ENCODE measurements at places on chromosomes 4 and X.

DNA sequence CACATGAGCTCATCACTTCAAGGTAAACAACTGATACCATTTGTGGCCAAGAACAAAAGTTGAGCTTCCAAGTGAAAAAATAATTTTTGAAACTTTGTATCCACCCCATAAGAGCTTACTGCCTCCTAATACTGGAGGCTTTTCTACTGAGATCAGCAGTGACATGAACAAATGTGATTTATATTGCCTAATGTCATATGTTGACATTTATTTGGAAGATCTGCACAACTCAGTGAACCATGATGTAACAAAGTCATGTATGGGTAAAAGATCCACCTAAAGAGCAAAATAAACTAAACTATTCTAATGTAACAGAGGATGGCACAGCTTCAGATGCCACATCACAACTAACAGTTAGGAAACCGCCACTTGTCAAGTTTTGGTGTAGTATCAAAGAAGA is 65.8 kb downstream of the AFAP1 start:
- no peak for DNase-seq

DNA sequence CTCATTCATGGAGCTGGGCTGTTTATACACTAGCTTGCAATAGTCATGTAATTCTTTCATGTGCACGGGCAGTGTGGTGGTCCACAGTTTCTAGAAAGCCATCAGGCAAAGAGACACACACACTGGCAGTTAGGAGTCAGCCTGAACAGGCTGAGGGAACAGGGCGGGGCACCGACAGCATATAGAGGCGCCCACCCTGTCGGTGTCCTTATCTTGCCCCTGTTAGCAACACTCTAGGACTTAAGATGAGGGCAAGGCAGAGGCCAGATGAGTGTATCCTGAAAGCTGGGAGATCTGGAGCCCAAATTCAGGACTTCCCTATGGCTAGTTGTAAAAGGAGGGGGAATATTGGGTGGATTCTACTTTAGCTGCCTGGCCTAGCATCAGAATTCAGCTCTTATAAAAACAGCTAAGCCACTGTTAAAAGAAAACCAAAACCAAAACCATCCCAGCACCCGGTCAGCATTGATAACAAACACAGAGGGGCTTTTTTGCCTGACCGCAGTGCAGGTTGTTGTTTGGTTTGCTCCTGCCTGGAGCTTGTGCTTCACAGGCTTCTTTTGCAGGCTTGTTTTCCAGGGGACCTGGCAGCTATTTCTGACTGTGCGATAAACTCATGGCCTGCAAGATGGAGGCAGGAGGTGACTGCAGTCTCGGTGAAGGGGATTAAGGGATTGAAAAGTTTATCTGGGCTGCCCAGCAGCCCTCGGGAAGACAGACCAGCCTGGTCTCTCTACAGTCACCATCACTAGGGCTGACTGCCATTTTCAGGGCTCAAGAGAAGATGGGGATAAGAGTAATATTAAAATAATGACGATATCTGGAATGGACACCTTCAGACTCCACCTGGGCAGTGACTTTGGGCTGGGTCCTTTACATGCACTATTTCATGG is 638.9 kb downstream of the MID1IP1 start:
- DNase-seq: no peak

DNA sequence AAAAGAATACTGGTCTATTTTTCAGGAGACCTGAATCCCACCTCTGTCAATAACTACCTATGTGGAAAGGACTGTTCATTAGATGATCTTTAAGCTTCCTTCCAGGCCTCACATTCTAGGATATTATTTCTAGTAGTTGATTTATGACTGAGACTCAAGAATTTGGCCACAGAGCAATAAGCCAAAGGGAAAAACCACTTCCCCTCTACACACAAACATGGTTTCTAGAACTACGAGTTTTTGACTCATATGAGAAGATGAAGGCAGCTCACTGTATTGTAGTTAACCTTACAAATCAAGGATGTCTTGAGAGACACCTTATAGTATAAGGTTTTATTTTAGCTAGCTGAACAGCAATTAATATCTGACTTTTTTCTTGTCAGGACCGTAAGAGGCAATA is 36.9 kb upstream of the GDPD2 start:
- no peak for DNase-seq

DNA sequence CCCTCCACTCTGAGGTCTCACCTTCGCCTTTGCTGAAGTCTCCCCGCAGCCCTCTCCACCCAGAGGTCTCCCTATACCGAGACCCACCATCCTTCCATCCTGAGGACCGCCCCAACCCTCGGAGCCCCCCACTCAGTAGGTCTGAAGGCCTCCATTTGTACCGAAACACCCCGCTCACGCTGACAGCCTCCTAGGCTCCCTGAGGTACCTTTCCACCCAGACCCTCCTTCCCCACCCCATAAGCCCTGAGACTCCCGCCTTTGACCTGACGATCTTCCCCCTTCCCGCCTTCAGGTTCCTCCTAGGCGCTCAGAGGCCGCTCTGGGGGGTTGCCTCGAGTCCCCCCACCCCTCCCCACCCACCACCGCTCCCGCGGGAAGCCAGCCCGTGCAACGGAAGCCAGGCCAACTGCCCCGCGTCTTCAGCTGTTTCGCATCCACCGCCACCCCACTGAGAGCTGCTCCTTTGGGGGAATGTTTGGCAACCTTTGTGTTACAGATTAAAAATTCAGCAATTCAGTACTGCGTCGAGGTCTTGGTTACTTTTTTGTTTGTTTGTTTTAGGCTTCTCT is 5.0 kb downstream of the SOD3 start:
- no peak for DNase-seq

- DNase-seq: no peak
Observed at GRCh38 chr4:106303548-106304281, 12.3 kb downstream of the TBCK start.

GRCh38 chrX:153884590-153884989 is 1.4 kb downstream of the L1CAM start:
- DNase-seq: no peak

Measured in NCI-H187 (cell line).